ENCODE measurements at places on chromosomes 16 and 17.

DNA sequence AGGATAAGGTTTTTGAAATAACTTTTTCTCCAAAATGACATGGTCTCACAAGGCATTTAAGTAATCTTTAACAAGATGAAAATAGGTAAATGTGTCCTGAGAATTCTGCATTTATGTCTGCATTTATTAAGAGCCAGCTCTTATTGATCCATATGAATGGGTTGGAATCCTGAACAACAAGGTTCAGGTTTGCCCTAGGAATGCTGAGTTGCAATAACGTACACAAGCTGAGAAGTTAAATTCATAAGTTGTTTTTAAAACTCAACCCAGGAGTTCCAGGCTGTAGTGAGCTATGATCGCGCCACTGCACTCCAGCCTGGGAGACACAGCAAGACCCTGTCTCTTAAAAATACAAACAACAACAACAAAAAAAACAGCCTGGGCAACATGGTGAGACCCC is 28.1 kb downstream of the GLG1 start:
- no peak for DNase-seq

GRCh38 chr16:87470332-87470731 is 22.5 kb downstream of the ZCCHC14 start:
- DNase-seq = no peak

DNA sequence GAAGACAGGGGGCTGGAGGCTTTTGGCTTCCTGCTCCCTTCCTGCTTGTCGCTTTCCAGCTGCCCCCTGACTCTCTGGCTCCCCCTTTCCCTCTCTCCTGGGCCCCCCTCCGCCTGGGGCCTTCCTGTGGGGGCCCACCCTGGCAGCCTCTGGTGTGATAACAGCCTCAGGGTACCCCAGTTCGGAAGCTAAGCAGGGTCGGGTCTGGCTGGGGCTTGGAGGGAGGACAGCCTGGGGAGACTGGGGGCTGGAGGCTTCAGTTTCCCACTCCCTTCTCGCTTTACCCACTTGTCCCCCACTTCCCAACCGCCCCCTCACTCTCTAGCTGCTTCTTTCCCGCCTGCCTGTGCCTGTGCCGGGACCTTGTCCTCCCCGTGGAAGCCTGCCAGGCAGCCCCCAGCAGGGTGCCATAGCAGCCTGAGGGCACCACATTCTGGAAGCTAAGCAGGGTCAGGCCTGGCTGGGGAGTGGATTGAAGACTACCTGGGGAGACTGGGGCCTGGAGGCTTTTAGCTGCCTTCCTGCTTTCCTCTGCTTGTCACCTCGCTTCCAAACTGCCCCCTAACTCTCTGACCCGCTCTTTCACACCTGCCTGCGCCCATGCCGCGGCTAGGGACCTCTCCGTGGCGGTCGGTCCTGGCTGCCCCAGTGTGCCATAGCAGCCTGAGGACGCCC is 2275.5 kb downstream of the TP53TG3F start:
- DNase-seq = no peak

DNA sequence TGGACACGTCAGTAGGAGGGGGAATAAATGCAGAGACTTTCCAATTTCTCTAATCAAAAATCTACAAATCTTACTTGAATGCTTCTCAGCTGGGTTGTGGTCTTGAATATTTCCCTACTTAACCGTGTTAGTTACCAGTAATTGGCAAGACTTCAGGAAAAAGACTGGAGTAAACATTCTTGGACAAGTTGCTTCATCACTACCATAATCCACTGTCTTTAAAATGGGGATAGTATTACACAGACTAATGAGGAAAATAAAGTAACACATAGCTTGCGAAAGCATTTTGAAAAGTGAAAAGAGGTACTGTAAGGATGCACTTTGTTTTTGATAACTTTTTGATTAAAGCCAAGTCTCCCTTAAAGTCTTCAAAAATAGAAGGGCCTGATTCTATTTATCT is 18.4 kb downstream of the MYH1 start:
- no peak for DNase-seq

DNA sequence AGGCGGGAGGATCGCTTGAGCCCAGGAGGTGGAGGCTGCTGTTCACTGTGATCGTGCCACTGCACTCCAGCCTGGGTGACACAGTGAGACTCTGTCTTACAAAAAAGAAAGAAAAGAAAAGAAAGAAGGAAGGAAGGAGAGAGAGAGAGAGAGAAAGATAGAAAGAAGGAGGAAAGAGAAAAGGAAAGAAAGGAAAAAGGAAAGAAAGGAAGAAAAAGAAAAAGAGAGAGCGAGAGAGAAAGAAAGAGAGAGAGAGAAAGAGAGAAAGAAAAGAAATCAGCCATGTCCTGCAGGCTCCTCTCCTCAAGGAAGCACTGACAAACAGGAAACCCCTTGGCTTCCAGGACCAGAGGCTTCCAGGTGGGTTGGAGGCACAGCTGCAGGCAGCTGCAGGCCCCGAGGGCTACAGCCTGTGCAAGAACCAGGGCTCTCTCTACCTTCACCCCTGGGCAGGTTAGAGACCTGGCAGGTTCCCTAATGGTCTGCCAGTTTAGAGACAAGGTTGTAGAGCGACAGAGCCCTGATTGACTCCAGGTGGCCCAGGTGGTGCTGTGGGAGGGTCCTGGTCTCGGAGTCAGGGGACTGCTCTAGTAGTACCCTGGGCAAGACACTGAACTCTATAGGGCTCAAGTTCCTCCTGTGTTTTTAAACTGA is 53.8 kb downstream of the PECAM1 start:
- DNase-seq = no peak

- peak; percentile 15 for DNase-seq
Observed at GRCh38 chr17:1724869-1725641, 551 bp downstream of the WDR81 start.

GRCh38 chr17:57599271-57600045 is 145.6 kb downstream of the CCDC182 start:
- DNase-seq = no peak

- no peak for DNase-seq
Observed at GRCh38 chr17:76545918-76546555, 6.2 kb downstream of the PRCD start.

- DNase-seq = no peak
Observed at GRCh38 chr17:32488604-32489180, 1.9 kb downstream of the CDK5R1 start.

GRCh38 chr17:2636169-2636930 is 42.9 kb downstream of the PAFAH1B1 start:
- no peak for DNase-seq

- peak; percentile 46 for DNase-seq
Observed at GRCh38 chr17:28953444-28954118, 2.3 kb upstream of the PHF12 start.

DNA sequence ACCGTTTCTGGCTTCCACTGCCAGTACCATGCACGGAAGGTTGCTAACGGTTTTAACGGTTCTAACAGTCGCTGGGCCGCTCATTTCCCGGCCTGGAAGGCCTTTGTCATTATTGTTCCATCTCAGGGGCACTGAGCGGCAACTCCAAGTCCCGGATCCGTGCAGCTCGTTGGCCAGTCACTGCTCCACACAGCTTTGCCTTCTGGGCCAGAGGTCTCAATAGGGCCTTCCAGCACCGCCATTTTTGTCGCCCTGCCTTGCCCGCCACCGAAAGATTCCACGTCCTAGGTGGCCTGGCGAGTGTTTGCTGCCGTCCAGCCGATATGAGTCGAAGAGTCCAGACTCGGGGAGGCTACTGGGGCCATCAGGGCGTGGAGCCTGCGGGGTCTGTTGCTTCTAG is 30.3 kb upstream of the ATF7IP2 start:
- no peak for DNase-seq

DNA sequence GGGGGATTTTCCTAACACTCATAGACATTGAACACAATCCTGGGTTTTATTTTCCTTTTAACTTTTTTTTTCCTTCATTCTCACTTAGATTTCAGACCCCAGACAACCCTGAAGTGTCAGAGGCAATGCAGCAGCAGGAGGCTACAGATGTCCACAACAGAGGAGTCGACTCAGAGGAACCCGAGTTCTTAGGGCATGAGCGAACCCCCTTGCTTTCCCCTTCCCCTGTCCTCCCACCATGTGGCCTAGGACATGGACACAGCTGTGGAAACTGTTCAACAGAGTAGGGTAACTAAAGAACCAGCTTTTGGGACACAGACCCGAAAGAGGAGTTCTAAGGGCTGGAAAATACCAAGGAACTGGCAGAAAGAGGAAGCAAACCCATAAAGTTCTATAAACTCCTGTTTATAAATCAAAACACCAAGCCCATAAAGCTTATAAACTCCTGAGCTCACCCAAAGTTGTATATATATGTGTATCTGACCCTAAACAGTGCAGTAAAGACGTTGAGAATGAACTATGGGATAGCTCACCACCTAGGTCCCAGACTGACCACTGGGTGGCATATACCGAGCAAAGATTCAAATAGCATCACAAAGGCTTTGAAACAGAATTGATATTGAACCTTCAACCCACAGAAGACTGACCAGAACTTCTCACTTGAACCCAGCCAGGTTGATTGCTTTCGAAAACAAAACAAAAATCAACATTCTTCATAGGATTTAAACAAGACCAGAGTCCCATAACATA is 33.9 kb downstream of the CMTM4 start:
- no peak for DNase-seq

DNA sequence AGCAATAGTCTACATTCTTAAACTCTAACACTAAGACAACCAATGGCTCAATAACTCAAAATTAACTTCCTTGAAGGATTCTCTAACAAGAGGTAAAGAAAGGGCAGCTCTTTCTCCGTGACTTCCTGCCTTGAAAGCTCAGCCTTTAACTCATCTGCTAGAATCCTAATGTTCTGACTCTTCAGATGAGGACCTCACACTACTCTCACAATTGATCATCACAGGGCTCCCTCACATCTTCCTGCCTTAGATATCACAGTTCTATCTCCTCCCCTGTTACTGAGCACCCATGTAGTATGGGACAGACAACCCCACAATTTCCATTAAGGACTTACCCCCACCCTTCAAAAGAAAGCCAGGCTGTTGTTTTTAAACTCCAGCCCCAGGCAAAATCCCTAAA is 33.5 kb downstream of the SMURF2 start:
- DNase-seq = no peak

DNA sequence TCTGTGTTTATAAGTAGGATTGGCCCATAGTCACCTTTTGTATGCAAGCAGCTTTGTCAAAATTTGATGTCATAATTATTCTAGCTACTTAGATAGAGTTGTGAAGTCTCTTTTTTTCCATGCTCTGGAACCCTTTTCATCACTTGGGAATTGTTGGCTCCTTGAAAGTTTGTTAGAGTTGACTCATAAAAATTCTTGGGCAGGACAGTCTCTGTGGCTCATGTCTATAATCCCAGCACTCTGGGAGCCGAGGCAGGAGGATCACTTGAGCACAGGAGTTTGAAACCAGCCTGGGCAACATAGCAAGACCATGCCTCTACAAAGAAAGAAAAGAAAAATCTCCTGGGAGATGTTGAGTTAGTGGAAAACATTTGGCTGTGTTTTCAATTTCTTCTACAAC is 45.7 kb upstream of the MRC2 start:
- DNase-seq = no peak

DNA sequence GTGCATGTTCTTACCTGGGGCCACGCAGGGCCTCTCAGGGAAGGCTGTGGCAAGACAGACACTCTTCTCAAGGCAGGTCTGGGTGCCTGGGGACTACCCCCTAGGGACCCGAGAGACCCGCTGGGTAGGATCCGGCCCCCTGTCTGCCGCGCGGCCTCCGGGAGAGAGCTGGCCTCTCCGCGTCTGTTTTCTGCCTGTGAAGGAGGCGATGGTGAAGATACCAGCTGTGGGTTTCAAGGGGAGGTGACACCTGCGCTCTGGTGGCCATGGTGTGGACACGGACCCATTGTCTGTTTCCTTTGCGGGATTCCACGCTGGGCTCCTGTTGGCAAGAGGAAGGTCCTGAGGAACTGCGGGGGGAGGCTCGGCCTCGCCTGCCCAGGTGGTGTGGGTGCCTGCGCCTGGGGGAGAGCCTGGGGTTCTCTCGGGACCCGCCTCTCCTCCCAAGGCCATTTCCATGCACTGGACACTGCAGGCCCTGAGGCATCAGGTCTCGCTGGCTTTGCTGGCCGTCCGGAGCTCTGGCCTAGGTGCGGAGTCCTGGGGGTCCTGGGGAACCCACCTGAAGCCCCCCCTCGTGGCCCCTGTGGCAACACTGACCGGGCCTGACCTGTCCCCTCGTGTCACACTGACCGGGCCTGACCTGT is 12.2 kb upstream of the METRNL start:
- no peak for DNase-seq

- DNase-seq = no peak
Observed at GRCh38 chr17:19578545-19578944, 44.9 kb downstream of the SLC47A1 start.

- no peak for DNase-seq
Observed at GRCh38 chr17:2902546-2902945, 106.3 kb downstream of the RAP1GAP2 start.

DNA sequence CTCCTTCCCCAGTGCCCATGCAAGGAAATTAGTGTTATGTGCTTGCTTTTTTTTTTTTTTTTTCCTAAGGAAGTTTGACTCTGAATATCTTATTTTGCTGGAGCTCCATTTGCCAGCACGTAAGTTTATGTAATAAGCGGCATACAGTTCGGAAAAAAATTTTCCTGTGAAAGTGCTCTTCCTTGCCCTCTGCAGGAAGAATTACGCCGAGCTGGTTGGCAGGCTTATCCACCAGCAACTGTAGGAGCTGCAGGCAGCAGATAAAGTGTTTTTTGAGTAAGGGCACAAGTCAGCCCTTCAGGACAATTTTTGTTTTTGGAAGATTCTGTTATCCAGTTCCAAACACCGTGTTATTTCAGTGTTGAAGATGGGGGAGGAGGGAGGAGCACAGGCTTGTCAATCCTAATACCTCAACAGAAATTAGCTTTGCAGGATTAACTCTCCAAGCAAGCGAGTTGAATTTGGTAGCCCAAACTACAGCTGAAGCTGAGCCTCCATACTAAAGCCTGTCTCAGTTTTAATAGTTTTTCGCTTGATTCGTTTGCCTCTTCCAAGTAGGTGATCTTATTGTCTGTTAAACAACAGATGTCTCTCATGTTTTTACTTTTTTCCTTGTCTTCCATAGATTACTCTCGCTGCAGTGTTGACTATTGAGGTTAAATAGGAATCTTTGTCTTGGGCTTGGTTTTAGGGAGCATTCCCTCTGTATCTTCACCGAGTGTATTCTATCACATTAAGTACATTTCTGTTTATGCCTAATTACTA is 1.1 kb downstream of the SPECC1 start:
- no peak for DNase-seq
